Activated T-cell treated with anti-CD3 and anti-CD28 coated beads, Interleukin-2, amount 50 U/mL, for 1 hour (primary cell): ENCODE measurements at places on chromosomes 2 and 18.
A peak's percentile ranks its signal among the peaks of the same experiment; 100 is the strongest.

DNA sequence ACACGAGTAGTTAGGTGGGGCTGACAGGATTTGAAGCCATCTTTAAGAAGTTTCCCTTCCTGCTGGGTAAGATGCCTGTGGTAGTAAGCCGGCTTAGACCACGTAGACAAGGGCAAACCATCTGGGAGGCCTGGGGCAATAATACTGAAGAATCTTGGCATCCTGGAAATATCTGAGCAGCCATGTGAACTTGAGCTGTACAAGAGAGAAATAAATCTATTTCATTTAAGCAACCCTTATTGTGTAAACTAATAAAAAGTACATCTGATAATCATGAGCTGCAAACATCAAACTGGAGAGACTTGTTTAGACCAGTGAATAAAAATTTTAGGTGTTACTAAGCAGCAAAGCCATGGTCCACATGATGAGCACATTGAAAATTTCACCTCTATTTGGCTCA, 11.4 kb upstream of the CETN1 start:
- DNase-seq: no peak

DNA sequence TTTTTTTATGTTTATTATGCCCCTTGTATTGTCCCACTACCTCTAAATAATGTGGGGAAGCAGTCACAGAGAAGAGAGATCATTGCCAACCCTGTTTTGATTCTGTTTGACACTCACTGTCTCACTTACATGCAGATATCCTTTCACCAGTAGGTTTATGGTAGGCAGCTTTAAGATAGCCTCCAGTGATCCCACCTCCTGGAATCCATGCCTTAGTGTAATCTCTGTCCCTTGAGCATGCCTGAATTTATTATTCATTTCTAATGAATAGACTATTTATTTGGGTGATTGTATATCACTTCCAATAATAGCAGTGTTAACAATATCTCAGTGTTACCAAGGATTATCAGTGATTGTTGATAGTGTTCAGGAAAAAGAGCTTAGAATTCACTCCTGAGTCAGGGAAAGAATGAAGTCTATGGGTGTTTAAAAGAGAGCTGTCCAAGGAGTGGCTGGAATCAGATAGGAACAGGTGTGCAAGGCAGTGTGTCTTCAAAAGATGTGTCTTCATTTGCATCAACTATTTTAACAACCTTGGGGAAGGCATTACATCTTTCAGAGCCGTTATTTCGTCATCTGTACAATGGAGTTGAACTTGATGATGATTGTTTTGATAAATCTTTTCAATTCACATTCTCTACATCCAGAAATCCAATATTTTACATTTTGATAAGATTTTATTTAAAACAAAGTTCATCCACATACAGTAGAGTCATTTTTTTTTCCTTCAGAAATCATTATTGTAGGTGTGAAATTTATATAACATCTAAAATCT, 31.9 kb downstream of the PKP4 start:
- no peak for DNase-seq

DNA sequence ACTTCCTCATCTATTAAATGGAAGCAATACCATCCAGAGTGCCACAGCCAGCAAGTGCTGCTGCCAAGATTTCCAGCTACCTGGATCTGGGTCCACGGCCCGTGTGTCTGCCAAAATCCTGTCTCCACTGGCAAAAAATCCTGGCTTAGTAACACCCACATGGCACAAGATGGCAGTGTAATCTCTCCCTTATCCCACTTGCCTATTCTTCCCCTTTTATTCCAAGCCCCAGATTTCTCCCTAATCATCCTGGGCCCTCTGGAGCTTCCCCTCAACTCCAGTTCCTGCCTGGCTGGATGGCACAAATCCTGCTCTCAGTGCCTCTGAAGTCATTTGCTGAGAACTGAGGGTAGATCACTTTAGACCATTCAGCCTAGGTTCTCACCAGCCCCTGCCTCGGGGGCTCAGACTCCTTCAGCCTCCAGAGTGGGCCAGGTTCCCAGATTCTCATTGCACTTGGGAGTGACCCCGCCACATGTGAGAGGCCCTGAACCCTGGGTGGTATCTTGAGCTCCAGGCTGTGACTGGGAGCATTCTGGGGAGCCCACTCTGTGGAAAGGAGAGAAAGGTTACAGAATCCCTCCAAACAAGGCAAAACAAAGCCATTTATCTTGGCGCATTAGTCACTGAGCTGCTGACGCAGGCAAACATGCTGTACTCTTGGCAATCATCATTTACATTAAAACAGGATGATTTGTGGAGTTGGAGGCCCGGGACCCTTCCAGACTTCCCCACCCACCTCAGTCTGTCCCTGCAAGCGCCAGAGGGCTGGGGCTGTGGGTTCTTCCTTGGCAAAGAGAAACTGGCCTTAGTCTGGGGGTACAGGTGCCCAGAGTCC, 325.8 kb downstream of the DYSF start:
- no peak for DNase-seq

DNA sequence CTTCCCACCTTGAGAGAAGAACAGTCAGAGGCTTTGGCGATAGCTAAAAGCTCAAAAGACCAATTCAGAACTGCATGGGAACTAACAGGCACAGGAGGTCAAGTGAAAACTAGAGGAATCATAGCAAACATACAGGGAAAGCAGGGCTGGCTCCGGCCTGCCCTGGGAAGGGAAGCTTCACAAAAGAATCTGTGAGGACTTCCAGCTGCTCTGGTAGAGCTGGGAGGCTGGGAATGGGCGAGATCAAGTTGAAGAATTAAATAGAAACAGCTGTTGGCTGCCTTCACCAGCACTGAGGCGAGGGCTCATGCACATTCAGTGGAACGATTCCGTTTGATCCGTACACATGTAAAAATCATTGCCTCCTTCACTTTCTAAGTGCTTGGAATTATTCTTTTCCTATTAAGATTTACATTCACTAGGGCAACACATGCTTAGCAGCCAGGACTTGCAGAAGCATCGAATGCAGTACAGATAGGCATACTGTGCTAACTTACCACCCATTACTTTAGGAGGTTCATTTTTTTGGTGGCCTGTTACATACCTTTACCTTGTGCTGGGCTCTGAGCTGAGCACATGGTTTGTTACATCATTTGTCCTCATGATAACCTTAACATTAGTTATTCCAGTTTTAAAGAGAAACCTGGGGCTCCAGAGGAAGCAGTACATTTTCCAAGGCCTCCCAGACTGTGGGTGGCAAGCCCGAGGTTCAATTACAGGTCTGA, 125.4 kb upstream of the RNF152 start:
- DNase-seq: no peak

DNA sequence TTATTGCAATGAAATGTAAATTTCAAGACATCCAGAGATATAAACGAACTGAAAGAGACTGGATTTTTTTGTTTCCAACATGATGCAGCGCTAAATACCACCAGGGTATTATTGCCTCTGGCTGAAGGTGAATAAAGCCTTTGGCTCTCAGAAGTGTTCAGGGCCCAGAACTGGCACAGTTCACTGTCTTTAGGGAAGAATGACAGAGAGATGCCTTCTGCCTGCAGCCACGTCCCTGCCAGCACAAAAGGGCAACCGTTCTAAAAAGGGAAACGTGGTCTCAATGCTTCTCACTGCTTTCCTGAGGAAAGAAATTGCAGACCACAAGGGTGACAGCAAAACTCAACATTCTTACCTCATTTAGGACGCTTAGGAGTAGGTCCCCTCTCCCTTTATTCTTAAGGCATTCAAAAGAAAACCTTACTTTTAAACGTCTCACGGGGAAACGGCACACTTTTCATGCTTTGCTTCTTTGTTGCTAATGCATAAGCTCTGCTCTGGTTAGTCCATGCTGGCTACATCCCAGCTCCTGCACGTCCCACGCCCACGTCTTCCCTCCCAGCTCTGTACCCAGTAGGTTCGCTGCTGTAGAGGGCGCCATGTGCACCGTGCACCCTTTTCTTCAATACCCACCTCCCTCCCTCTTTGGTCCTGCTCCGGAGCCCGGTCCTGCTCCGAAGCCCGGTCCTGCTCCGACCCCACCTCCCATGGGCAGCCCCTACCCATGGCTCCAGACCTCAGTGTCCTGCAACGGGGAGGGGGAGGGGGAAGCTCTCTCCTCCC, 171.0 kb downstream of the HRH4 start:
- DNase-seq: no peak

DNA sequence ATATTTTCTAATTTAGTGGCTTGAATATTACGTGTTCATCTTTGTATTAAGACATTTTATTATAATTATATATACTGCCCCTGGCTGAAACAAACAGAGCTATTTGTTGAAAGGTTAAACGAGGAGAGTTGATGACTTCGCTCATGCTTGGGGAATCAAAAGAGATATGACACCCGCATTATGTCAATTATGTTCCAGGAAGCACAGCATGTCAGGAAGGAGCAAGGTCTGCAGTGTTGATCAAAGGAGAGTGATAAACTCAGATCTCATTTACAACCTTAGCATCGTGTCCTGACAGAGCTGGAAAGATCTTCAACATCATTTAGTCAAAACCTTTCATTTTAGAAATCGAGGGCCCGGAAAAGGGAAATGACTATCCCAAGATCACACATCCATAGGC, 510.1 kb downstream of the TDRD15 start:
- no peak for DNase-seq

- no peak for DNase-seq
These were observed 20.6 kb downstream of the SCYGR5 start for GRCh38 chr2:227687189-227687588.

- DNase-seq: no peak
These were observed 224.5 kb downstream of the TRIB2 start for GRCh38 chr2:12941203-12941602.

- DNase-seq: no peak
These were observed 7.8 kb upstream of the DYNC2LI1 start for GRCh38 chr2:43766006-43766405.

GRCh38 chr2:221448844-221449390, 123.2 kb downstream of the EPHA4 start:
- no peak for DNase-seq

DNA sequence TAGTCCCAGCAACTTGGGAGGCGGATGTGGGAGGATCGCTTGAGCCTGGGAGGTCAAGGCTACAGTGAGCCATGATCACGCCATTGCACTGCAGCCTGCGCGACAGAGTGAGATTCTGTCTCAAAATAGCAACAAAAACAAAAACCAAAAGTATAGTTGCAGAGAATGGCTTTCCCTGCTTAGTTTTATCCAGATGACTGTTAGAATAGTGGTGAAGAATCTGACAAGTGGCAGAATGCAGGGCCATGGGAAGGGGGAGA, 53.8 kb downstream of the NEDD4L start:
- DNase-seq: no peak

DNA sequence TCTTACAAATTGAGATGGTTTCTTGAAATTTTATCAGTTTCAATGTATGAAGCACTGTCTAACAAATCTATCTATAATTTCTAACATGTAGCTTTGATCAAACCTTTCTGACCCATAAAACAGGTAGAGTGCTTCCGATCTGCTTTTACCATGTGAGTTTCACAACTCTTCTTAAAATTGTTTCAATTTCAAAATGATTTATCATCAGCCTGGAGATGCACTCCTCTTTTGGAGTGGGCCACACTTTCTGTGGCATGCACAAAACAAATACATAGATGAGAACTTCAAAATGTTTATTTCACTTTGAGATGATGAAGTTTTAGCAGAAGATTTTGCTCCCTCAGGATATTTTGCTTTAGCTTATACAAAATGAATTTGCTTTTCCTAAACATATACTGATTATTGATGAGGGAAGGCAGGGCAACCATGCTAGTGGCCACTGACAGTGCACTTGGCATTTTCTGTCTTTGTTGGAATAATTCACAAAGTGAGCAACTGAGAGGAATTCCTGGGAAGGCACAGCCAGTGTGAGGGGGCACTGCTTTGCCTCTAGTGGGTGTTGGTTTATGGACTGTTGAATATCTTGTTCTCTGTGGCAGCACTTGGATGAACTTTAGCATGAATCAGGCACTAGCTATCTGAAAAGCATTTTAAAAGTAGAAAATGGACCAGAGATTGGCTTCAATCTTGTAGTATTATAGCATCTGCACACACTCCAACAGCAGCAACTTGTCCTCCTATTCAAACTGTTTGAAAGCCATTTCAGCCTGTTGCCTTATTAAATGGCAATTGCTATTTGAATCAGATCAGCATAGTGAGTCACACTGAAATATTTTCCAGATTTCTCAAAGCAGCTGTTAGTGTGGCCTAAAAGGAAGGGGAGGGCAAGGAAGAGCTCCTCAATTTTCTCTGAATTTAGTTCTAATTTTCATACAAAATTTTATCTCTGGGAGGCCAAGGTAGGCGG, 193.2 kb downstream of the CCDC85A start:
- no peak for DNase-seq

- no peak for DNase-seq
These were observed 126.6 kb downstream of the KCNH7 start for GRCh38 chr2:162711832-162712540.

- no peak for DNase-seq
These were observed 235.6 kb downstream of the BCL11A start for GRCh38 chr2:60317844-60318243.

DNA sequence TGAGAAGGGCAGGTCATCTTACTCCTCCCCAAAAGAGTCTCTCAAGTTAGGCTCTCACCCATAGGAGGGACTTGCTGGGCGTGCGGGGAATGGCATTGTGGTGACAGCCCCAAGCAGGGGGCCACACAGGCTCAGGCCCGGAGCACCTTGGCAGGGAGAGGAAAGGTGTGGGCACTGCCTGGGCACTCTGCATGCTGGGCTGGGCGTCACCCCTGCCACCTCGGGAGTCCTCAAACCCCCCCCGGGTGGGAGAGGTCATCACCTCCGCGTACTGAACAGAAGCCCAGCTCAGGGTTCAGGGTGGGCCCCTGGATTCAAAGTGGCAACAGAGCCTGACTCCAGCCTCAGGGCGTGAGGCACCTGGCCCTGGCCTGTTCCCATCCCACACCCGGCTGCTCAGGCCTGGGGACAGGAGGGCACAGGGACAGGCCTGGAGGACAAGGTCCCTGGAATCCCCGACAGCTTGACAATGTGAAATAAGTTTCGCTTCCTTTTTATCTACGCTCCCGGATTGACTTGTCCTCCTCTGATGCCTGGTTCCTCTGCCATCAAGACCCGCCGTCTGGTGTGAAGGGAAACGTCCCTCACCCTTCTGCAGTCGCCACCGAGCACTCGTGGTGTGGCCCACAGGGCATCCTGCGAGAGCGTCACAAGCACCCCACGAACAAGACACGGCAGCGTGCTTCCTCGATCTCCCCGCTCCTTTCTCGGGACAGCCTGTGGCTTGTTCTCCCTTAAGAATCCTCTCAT, 97.8 kb downstream of the HDAC4 start:
- DNase-seq: peak; percentile 18

- no peak for DNase-seq
These were observed 648.9 kb upstream of the VRK2 start for GRCh38 chr2:57397550-57398360.

GRCh38 chr2:69291004-69291650, 95.9 kb downstream of the GFPT1 start:
- no peak for DNase-seq

DNA sequence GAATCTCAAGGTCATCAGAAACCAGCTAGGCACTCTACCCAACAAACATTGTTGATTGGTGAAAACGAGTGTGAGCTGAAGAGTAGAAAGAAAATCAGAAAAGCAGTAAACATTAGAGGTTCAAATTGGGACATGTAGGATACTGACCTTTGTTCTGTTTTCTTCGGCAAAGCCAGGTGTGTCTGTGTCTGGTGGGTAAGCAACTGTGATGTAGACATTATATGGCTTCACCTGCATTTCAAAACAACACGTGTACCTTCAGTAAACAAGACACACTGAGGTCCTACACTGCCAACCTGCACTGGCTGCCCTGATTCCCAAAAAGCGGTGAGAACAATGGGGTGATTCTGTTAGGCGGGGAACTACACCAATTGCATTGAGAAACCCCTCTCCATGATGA, 22.7 kb downstream of the KDSR start:
- DNase-seq: no peak

GRCh38 chr18:57301573-57302559, 50.5 kb upstream of the ST8SIA3 start:
- DNase-seq: no peak

GRCh38 chr2:1819419-1819818, 75.1 kb upstream of the PXDN start:
- DNase-seq: no peak
